ENCODE measurements at places on chromosomes 2 and 18.

DNA sequence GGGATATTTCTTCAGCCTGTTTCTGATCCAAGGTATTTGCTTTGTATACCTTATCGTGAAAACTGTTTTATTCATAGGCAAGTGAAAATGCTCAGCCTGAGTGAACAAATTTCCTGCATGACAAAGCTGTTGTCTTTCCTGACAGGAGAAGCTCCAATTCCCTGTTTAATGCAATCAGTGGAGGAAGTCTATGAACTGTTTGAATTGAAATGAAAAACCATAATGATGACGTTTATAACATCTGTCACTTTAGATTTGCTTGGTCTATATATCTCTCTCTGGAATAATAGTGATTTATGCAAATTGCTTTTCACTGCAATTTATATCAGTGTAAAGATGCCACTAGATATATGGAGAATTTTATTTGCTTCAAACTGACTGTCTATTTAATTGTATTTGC, 239.4 kb upstream of the HNMT start:
- DNase-seq: no peak

DNA sequence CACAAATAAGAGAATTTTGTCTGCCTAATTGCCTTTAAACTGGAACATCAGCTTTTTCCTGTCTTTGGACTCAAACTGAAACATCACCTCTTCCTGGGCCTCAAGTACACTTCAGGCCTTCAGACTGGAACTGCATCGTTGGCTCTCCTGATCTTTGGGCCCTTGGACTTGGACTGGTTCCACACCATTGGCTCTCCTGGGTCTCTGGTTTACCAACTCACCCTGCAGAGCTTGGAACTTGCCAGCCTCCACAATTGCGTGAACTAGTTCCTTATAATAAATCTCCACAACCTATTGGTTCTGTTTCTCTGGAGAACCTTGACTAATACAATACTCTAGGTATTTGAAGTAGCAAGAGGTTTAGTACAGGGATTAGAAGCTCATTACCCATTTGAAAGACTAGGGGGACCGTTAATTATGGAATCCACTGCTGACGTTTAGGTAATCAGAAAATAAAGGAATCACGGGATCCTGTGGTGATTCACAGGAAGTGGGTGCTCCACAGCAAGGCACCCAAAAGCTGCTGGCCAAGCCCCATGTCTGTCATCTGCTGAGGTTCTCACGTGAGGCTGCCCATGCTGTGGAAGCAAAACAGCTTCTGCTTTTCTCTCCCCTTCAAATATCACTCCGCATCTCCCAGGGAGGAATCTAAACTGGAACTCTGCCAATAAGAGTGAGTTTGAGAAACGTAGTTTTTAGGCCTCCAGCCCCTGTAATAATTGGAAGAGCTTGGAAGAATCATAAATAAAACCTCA, 20.0 kb upstream of the SGPP2 start:
- DNase-seq: no peak

GRCh38 chr2:155442755-155443372, 744.4 kb downstream of the KCNJ3 start:
- no peak for DNase-seq

DNA sequence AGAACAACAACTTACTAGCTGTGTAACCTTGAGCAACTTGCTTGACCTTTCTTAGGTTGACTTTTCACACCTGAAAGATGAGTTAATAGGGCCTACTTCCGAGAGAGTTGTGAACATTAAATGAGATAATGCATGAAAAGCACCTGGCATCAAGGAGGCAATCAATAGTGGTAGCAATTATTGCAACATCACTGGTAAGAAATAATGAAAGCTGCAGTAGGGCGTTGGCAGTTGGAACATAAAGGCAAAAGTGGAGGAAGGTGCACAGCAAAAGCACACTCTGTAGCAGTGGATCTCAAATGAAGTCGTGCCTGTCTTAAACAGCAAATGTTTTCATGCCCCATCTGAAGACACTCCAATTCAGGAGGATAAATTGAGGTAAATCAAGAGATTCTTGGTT, 178.9 kb upstream of the VRK2 start:
- DNase-seq: no peak

GRCh38 chr2:181183878-181184542, 203.6 kb downstream of the UBE2E3 start:
- DNase-seq: no peak

GRCh38 chr2:42191285-42192009, 22.3 kb downstream of the EML4 start:
- DNase-seq: no peak

DNA sequence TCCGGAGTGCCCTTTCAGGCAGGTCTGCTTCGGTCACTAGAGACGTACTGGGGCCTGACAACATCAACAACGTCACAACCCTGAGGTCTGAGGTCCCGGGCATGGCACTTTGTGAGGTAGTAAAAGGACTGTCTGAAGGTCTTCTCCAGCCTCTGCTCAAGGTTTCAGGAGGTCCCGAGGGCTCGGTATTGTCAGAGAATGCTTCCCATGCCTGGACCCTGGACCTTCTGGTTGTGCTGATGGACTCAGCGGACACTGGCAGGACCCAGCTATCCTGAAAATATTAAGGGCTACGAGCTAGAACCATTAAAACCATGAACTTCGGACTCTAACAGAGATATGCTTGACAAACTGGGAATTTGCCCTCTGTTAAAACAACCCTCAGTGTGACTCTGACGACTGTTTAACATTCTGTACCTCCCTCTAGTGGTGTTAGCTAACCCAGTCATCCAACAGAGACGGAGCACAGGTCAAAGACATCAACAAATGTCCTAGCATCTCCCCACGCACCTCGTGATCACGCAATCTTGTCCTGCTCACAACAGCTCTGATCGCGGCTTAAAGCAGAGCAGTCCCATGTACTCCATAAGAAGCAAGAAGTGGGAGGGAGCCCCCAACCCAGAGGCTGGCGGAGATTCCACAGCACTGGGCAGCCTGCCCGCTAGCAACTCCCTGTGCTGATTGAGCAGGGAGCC, 96.5 kb downstream of the CCDC93 start:
- no peak for DNase-seq

DNA sequence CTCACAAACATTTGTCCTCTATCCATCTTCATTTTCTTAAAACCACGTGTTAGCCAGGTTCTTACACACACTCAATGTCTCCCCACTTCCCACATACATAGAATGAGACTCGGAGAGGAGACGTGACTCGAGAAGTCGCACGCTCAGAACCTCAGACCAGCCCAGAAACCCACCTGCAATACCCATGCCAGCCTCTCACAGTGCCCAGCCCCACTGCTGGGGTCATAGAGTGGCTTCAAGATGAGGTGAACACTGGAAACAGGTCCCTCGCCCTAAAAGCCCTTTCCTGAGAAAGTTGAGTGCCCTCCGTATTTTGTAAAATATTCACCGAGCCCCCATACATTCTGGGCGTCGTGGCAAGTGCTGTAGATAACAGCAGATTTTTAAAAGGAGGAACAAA, 487.4 kb downstream of the EIPR1 start:
- DNase-seq: no peak

GRCh38 chr2:197281421-197281820, 29.2 kb downstream of the ANKRD44 start:
- no peak for DNase-seq

DNA sequence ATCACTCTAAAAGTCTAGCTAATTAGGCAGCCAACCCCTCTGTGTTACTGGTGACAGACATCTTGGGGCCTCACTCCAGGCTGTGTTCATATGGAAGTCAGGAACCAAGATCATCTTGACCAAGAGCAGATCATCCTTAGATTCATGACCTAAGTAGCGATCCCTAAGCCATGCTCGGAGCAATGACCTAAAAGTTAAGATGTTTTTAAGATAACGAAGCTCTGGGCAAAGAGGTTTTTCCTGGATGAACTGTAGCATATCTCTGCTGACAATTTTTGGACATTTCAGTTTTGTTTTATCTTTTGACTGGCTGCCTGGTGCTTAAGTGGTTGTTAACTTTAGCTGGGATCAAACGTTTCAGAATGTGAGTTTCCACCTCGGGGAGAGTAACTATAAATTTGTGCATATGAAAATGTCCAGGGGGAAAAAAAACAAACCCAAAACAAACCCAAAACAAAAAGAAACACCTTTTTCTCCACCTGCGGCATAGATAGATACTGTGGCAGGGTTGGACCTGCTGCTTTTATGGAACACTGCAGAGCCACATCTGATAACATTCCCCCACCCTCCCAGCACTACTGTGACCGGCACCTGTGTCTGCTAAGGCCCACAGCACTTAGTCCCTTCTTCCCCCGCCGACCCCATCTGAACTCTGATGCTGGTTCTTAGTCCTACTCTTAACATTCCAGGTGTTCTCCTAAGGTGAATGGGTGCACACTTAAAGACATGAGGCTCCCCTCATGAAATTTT, 45.5 kb downstream of the EPAS1 start:
- peak; percentile 91 for DNase-seq

DNA sequence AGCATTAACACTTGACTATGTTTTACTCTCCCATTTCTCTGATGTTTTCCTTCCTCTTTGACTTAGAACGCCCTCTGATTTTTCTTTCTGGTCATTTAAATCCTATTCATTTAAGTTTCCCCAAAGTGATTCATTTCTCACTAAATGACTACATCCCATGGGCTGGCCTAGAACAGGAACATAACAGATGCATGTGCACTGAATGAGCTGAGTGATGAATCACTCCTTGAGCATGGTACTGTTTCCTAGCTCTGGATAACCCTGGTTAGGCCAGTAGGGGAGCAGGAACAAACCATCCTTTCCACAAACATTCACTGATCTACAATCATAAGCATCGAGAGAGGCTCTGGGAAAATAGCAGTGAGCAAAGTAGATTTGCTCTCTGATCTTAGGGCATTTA, 221.9 kb upstream of the SETBP1 start:
- peak; percentile 29 for DNase-seq

DNA sequence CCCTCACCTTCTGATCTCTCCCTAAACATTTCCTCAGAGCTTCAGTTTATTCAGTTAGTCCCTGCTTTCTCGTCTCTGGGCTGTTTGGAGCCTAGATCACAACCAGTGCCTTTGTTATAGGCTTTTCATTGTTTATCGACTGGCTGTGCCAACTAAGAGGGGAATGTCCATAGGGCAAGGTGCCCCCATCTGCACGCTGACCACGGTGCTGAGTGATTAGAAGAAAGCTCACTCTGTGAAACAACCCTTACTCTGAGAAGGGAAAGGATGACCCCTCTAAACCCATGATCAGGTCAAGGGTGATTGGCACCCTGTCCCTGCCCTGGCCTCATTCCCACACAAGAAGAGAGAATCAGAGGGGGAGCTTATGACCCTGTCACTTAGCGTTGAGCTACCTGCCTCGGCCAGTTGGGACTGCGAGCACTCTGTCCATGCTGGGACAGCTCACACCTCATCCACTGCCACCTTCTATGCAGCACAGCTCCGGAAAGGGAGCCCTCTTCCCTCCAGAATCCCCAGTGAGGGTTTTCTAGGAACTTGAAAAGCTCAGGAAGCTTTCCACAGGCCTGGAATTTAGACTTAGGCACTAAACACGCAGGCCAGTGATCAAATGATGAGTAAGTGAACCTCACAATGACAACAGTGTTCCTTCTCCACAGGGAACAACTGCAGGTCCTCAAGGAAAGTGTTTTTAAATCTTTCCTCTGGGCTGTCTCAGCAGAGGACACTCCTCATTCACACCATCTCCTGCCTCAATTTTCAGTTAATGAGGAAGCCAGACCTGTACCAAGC, 2.3 kb upstream of the ACTG2 start:
- DNase-seq: no peak

GRCh38 chr2:9326975-9327374, 96.4 kb downstream of the ITGB1BP1 start:
- DNase-seq: no peak

DNA sequence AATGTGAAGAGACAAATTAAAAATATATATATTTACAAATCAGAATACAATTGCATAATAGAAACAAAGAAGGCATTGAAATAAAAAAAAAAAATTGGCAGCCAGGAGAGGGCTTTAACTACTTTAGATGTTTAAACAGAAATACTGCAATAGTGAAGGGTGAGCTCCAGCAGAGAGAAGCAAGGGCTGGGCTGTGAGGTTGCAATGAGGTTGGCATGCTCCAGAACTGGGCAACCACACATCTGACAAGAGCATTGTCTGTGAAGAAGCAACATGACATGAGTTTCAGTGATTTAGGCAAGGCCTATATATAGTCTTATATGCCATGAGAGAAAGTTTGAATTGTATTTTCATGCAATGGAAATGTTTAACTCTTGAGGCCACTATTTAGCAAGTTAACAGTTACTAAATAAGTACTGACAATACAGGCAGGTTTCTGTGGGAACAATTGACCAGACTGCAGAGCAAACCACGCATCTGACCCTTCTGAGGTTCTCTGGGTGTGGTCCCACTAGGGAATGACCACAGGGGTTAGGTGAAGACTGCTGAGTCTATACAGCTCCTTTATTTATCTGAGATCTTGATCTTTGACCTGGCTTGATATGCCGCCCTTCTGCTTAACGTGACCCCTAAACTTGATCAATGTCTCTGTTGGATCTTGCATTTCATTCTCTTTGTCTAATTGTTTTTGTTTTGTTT, 354.2 kb upstream of the PIK3C3 start:
- DNase-seq: no peak

GRCh38 chr2:18623782-18624181, 34.4 kb upstream of the NT5C1B start:
- no peak for DNase-seq

- peak; percentile 37 for DNase-seq
Measured at GRCh38 chr18:32469691-32470459, 807 bp downstream of the GAREM1 start.

GRCh38 chr18:9392726-9393125, 58.2 kb downstream of the TWSG1 start:
- DNase-seq: no peak

DNA sequence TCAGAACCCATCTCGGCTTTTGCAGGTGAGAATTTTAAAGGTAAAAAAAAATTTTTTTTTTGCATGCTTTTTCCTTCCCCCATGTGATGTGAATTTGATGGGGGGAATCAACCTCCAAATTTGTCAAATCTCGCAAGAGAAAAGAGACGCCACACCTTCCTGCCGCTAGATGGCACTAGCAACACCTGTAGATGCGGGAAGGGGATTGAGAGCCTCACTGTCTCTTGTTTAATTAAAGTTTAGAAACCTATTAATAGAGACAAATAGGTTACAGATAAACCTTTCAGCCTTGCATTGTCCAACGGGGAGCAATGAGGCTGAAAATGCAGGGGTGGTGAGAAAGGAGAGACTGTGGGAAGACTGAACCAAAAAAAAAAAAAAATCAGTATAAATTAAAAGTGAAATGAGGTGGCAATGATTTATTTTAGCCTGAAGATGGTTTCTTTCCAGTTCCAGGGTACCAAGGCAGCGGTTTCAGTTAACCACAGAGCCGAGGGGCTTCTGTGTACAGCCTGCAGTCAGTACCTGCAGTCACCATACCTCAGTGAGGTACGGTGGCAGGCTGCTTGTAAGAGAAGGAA, 84.6 kb downstream of the NRP2 start:
- peak; percentile 80 for DNase-seq

DNA sequence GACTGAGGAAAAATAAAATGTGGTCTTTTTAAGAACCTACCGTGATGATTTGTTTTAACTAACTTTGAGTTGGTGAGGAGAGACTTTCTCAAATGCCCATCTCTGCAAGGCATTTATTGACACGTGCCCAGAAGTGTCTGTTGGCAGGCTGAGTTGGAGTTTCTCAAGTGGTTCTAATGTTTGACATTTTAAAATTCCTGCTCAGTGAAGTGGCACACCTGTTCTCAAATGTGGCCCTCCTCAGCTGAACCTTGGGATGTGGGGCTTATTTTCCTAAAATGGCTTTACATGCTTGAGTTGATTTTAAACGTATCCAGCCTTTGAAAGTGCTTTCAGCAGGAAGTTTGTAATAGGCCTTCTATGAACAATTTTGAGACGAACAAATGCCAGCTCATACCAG, 876 bp upstream of the CAVIN2 start:
- no peak for DNase-seq

GRCh38 chr18:64474255-64474654, 325.4 kb upstream of the LINC00305 start:
- peak; percentile 91 for DNase-seq

GRCh38 chr18:11760498-11761167, 71.6 kb downstream of the GNAL start:
- DNase-seq: no peak

Measured in umbilical cord (tissue), 2 donors.